OCI-LY7 (cell line): ENCODE measurements at places on chromosomes 16 and 17.

GRCh38 chr16:31700200-31700529 lies 172.5 kb downstream of the AHSP start:
- DNase-seq: no peak

DNA sequence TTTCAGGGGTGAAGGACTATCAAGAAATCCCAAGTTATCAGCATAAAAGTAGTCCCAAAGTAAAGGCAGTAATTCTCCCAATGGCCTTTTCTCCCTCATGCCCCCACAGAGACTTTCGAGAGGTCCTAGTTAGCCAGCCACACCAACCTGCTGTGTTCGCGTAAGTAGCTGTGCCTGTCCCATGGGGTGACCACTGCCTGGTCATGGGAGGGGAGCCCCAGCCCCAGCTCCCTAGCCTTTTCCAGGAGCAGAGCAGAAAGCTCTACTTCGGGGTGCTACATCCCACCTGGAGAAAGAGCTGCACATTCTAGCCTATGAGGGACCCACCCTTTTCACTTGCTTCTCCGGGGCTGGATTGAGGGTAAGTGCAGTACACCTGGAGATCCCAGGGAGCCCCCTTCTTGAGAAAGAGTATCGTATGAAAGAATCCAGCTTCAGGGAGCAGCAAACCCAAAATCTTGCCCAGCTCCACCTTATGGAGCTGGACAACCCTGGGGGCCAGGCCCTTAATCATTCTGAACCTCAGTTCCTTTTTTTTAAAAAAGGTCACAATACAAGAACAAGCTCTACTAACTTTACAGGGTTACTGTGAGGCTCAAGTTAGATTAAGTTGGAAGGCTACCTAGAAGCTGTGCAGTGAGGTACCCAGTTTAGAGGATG lies 8.6 kb upstream of the SOST start:
- DNase-seq: no peak

- DNase-seq: no peak
Observed at GRCh38 chr16:86735727-86736126, 157.4 kb downstream of the FOXL1 start.

- DNase-seq: no peak
Observed at GRCh38 chr17:13140750-13141149, 122.9 kb upstream of the ELAC2 start.

- DNase-seq: no peak
Observed at GRCh38 chr17:75979705-75980187, 706 bp downstream of the TEN1 start.

GRCh38 chr17:57536289-57536688 lies 208.8 kb downstream of the CCDC182 start:
- DNase-seq: no peak

- no peak for DNase-seq
Observed at GRCh38 chr17:71430281-71430680, 690.5 kb upstream of the SOX9 start.

DNA sequence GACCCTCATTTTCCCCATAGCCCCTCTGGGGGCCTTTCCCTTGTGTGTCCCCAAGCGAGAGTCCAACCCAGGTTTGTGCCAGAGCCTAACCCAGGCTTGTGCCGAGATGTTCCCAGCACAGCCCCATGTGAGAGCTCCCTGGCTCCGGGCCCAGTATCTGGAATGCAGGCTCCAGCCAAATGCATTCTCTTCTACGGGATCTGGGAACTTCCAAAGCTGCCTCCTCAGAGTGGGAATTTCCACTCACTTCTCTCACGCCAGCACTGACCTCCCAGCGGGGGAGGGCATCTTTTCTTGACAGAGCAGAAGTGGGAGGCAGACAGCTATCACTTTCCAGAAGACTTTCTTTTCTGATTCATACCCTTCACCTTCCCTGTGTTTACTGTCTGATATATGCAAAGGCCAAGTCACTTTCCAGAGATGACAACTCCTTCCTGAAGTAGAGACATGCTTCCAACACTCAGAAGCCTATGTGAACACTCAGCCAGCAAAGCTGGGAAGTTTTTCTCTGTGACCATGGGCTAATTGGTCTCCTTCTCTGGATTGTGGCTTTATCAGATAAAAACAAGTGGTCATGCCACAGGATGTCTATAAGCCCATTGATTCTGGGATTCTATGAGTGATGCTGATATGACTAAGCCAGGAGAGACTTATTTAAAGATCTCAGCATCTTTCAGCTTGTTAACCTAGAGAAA lies 2.5 kb upstream of the CCL2 start:
- DNase-seq: no peak

DNA sequence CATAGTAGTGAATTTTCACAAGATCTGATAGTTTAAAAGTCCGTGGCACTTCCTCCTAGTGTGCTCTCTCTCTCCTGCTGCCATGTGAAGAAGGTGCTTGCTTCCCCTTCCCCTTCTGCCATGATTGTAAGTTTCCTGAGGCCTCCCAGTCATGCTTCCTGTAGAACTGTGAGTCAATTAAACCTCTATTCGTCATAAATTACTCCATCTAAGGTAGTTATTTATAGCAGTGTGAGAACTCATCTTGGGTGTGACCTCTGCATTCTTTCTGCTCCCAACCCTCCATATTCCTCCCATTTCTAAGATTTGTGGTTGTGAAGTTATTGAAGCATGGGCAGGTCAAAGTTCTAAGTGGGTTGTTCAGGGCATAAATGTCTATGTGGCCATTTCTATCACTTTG lies 62.1 kb upstream of the ADAMTS18 start:
- no peak for DNase-seq

- no peak for DNase-seq
Observed at GRCh38 chr16:9996221-9996620, 186.0 kb downstream of the GRIN2A start.

DNA sequence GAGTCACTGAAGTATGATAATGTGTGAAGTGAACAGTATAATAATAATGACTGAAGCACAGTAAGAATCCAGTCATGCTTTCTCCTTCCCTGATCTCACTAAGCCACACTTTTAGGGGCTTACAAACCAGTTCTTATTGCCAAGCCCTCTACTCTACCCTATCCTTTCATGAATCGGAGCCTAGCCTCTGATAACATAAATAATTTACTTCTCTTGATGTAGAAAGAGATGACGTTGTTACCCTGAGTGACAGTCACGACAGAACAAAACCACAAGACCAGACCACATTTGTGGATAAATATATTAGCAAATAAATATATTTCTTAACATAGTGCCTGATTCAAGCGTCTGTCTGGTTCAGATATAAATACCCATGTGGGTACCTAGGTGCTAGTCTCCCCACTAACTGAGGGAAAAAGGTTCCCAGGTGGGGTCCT lies 1.4 kb upstream of the SUPT4H1 start:
- DNase-seq: no peak

DNA sequence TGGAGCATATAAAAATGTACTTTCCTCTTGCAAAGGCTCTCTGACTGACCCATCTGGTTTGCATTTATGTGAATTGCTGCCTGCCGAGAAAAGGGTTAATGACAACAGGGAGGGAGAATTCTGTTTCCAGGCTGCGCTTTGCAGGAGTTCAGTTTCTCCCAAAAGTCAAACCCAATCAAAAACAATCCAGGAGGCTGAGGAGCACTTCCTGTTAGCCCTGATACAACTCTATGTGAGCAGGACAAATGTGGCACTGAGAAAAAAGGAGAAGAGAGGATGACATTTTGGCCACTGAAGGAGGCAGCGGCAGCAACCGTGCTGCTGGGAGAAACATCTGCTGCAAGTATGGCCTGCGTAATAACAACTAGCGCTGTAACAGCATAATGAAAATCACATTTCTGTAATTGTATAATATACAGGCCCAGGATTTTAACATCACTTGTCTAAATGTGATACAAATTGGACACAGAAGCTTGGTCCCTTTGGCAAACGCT lies 26.8 kb upstream of the ELAC2 start:
- no peak for DNase-seq

- DNase-seq: no peak
Observed at GRCh38 chr17:5516060-5516792, 29.9 kb downstream of the MIS12 start.

DNA sequence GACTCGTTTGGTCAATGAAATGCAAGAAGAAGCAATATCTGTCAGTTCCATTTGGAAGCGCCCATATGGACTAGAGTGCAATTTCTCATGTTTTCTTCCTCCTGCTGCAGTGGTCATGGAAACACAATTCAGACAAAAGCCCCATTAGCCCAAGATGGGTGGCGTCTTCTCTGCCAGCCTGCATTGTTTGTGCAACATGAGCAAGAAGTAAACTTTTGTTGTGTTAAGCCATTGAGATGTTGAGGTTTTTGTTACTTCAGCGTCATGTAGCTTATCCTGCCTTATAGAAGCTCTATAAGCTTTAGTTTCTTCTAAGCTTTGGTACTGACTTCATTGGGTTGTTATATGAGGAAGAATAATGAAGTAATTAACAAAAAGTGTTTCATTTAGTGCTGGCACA lies 137.4 kb downstream of the NPIPB5 start:
- DNase-seq: no peak

- no peak for DNase-seq
Observed at GRCh38 chr17:77572065-77572601, 386.4 kb upstream of the TNRC6C start.

DNA sequence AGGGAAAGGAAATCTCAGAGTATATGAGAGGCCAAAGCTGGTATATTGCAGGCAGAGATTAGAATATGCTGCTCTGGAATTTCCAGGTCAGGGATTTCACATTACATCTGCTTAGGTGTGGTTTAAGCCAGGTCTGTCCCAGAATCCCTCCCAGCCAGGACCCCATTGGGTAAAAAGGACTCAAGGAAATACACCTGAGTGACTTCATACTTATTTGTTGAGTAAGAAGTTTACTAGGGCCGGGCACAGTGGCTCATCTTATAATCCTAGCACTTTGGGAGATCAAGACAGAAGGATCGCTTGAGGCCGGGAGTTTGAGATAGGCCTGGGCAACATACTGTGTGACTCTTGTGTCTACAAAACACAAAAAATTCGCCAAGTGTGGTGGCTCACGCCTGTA lies 7.2 kb downstream of the PIPOX start:
- DNase-seq: no peak

DNA sequence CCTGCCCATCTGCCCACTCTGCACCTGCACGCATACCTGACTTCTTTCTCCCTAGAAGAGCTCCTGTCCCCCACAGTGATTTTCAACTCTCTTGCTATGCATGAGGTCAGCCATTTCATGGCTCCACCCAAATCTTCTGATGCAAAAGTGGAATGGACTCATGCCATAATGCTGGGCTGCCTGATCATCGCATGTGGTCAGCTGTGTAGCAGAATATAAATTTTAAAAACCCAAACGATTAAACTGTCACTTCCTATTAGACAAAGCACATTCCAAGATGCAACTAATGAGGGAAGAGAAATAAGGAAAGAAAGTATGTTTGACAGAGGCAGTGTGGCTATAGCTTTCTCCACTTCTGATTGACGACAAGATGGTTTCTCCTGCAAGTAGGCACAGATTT lies 26.1 kb downstream of the GRIN2A start:
- DNase-seq: no peak

DNA sequence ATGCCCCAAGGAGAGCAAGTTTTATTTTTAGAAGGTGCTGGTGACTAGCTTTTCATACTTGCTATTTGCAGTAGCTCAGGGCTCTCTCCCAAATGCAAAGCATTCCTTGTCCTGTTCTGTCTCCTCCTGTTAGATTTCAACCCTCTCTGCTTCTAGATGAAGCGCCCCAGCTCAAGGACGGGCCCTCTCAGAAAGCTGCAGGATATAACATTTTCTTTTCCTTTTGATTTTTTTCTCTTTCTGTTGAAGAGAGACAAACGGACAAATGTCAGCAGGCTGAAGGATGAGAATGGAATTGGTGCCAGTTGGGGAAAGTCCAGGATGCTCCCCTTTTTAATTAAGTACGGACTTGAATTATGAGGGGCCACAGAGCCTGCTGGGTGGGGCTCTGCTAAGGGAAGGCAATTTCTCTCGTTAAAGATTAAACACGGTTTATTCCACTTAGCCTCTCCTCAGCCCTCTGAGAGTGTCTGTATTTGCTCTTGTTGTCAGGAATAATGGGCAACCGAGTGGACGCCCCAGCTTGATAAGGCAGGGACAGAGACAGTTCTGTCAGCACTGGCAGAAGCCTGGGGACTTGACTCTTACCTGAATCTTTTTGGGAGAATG lies 6.2 kb upstream of the ETV4 start:
- no peak for DNase-seq

DNA sequence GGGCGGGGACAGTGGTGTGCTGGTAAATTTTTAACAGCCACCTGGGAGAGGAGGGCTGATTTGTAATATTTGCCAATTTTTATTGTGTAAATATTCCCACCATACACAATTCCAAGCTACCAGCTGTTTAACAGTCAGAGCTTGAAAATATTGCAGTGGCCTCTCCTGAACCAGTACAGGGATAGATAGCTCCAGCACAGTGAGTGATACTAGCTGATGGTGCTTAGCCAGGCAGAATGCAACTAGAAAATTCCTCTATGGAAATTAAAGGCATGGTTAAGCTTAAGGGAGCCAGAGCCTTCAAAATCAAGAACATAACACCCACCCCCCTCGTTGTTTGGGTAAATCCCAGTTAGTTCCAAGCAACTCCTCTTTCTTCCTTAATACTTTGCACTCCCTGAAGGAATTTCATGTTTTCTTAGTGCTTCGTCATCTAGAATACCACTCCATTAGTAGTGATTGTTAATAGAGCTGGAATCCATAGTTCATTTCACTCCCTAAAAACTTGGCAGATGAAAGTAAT lies 96.6 kb downstream of the CYB561 start:
- DNase-seq: no peak

DNA sequence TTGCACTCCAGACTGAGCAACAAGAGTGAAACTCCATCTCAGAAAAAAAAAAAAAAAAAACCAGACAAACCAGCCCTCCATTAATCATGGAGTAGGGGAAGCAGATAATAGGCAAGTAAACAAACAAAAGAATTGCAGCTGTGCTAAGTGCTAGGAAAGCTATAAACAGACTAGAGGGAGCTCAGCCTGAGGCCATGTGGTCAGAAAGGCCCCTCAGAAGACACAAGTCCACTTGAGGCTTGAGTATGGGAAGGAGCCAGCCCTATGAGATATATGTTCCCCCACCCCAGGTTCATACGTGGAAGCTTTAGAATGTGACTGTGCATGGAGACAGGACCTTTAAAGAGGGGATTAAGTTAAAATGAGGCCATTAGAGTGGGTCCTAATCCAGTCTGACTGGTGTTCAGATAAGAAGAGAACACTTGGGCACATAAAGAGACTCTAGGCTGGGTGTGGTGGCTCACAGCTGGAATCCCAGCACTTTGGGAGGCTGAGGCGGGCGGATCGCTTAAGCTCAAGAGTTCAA lies 132.6 kb upstream of the NOL11 start:
- no peak for DNase-seq

DNA sequence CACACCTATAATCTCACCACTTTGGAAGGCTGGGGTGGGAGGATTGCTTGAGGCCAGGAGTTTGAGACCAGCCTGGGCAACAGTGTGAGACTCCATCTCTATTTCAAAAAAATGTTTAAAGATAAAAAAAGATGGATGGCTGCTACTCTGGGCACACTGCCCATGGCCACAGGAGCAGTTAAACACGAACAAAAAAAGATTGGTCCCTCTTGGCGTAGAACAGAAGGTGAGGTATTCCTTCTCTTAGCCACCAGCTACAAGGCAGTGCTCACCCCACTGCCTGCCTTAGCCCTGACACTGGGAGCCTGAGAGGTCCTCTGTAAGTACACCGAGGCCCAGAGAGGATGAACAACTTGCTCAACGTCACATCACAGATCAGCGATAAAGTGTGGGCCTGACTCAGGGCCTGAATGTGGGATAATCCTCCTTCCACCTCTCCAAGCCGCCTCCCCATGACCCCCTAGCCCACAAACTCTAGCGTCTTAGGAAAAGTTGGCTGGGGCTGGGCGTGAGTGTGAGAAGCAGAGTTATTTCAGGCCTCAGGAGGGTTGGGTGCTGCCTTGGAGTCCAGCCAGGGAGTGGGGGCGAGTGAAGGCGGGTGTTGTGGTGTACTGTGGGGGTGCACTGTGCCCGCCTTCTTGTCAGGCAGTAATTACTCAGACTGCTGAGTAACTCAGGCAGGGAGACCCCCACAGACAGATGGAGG lies 2.3 kb upstream of the DPH1 start:
- DNase-seq: no peak
